Esophagus muscularis mucosa (tissue), 4 donors: ENCODE measurements at places on chromosomes 2 and 18.

DNA sequence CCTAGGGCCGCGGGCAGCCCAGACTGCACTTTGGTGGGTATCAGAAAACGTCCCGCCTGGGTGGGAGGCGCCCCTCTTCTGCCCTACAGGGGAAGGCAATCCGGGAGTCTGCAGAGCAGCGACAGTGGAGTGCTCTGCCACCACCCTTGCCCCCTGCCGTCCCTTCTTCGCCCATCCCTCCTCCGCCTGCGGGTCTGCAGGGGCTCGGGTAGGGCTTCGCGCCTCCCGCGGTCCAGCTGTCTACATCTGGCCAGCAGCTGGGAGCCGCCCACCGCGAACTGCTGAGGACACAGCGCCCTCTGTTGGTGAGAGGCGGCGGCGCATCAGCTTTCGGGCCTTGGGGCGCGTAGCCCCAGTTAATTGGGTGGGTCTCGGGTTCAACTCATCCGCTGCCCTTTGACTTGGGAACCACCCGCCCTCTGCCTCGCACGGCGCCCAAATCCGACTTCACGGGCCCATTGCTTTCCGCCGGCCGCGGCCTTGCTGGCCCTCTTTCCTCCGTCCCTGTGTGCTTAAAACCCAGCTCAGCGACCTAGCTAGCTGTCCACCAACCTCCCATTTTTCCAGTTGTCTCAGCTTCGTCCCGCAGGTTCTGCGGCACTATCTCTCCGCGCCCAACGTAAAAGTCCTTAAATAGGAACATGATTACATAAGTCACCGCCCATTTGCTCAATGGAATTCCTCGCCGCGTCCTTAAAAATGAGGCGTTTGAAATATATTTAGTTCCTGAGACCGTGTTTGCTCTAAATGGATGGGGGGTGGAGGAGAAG lies 17.6 kb downstream of the WNT10A start:
- H3K36me3 ChIP-seq = no peaks in the 10 kb centered on the region
- H3K27me3 ChIP-seq = peaks cover 79% of the 10 kb centered on the region
- peaks cover 32% of the 10 kb centered on the region for H3K4me1 ChIP-seq
- no peak for DNase-seq

- no peak for DNase-seq
- no peaks in the 10 kb centered on the region for H3K4me1 ChIP-seq
- H3K4me3 ChIP-seq = no peak overlapping the region
- no peaks in the 10 kb centered on the region for H3K36me3 ChIP-seq
These were observed 487.7 kb downstream of the ERBB4 start for GRCh38 chr2:212050871-212051270.

DNA sequence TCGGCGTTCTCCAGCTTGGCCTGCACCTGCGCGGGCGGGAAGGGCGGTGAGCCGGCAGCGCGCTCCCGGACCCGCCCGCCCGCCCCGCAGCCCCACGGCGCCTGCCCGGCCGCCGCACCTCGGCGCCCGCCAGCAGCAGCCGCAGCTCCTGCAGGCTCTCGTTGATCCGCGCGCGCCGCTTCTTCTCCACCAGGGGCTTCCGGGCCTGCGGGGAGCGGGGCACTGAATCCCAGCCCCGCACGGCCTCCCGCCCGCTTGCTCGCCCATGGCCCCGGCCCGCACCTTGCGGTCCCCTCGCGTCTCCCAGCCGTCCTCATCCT lies 335 bp downstream of the HES6 start:
- peak overlapping the region; percentile 83 for H3K4me3 ChIP-seq
- H3K27me3 ChIP-seq = no peaks in the 10 kb centered on the region
- no peaks in the 10 kb centered on the region for H3K36me3 ChIP-seq
- H3K4me1 ChIP-seq = peaks cover 38% of the 10 kb centered on the region
- H3K27ac ChIP-seq = peak overlapping the region; percentile 79
- DNase-seq = no peak

DNA sequence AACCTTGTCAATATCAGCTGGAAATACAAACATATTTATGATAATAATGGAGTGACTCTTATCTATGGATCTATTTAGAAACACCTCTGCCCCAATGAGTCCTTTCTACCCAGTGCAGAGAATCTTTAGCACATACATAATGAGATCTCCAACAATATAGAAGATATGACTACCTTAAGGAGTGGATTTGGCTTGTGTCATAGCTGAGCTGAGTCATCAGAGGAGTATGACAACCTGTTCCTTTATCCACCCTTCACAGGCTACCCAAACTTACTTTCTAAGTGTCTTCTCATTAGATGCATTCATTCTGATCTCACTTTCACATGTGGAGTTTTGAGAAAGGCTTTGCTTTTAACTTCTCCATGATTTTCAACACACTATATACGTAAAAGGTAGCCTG lies 1218.9 kb downstream of the DSC3 start:
- no peak for DNase-seq
- no peak overlapping the region for H3K4me3 ChIP-seq
- H3K4me1 ChIP-seq = no peaks in the 10 kb centered on the region
- H3K27ac ChIP-seq = no peak overlapping the region

- no peaks in the 10 kb centered on the region for H3K36me3 ChIP-seq
- DNase-seq = peak; percentile 95
- no peaks in the 10 kb centered on the region for H3K27me3 ChIP-seq
These were observed 289.7 kb downstream of the DYSF start for GRCh38 chr2:71742953-71743601.

DNA sequence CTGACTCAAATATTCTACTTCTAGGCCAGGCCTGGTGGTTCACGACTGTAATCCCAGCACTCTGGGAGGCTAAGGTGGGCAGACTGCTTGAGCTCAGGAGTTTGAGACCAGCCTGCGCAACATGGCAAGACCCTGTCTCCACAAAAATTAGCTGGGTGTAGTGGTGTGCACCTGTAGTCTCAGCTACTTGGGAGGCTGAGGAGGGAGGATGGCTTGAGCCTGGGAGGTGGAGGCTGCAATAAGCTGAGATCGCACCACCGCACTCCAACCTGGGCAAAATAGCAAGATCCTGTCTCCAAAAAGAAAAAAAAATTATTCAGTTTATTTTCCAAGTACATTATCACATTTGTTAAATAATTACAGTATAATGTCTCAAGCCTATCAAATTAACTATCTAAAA lies 7.3 kb downstream of the PPP3R1 start:
- DNase-seq = no peak
- no peaks in the 10 kb centered on the region for H3K36me3 ChIP-seq
- peaks cover 85% of the 10 kb centered on the region for H3K4me1 ChIP-seq
